ENCODE measurements at places on chromosomes 3 and 15. TPM values are rescaled to one million over a fixed set of nuclear protein-coding genes. Genes with fewer than 3 reads are reported as not detected.

- no peak for DNase-seq
These were observed 58.8 kb downstream of the RNF13 start for GRCh38 chr3:149871855-149872254.

DNA sequence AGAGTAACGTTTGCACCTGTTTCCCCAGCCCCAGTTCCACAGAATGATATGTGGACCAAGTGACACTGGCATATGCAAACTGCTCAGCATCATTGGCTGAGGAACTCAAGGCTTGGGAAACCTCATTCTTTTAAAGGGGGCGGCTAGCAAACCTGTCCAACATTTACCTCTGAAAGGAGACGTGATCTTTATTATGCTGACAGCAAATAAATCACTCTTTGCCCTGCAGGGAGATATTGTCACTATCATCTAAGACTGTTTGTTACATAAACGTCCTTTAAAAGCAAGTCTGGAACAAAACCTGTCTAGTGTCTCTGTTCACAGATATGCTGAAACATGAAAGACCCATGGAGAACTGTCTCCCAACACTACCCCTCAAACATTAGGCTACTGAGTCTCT lies 21.5 kb downstream of the CA12 start:
- DNase-seq: no peak

- no peak for DNase-seq
These were observed 20.8 kb downstream of the MED12L start for GRCh38 chr3:151106311-151106710.

GRCh38 chr15:55873024-55873720 lies 120.2 kb downstream of the NEDD4 start:
- peak; percentile 2 for DNase-seq

- peak; percentile 98 for DNase-seq
These were observed 156.8 kb downstream of the WNT5A start for GRCh38 chr3:55330355-55330754.

DNA sequence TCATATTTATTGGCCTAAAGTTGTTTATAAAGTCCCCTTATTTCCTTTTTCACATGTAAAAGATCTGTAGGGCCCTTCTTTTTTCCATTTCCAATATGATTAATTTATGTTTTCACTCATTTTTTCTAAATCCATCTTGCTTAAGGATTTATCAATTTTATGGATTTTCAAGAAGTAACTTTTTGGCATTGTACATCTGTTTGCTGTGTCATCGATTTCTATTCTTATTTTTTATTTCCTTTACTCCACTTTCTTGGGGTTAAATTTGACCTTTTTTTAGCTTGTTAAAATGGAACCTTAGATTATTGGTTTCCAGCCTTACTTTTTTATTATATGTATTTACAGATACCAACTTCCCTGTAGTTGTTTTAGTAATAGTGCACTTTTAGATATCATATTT lies 207.9 kb downstream of the LRTM1 start:
- no peak for DNase-seq

DNA sequence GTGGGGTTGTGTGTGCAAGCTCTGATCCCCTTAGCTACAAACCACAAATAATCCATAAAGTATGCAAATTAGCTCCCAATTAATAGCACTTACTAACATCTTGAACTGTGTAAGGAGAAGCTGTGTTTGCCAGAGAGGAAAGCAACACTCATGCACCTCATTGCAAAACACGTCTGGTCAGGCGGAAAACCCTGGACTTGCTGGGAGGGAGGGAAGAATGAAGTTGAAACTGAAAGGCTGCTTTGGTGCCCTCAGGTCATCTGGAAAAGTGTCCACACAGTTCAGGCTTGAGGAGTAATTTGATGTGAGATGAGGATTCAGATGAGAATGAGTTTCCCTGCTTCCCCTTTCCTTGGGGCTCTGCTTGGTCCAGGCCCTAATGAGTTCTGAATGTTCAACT lies 185.5 kb upstream of the ANKRD28 start:
- DNase-seq: peak; percentile 93

GRCh38 chr3:194446172-194446571 lies 40.6 kb downstream of the ATP13A3 start:
- no peak for DNase-seq

GRCh38 chr15:31104003-31104402 lies 2.5 kb upstream of the TRPM1 start:
- DNase-seq: no peak

GRCh38 chr3:146503461-146504202 lies 34.3 kb upstream of the PLSCR2 start:
- peak; percentile 89 for DNase-seq

DNA sequence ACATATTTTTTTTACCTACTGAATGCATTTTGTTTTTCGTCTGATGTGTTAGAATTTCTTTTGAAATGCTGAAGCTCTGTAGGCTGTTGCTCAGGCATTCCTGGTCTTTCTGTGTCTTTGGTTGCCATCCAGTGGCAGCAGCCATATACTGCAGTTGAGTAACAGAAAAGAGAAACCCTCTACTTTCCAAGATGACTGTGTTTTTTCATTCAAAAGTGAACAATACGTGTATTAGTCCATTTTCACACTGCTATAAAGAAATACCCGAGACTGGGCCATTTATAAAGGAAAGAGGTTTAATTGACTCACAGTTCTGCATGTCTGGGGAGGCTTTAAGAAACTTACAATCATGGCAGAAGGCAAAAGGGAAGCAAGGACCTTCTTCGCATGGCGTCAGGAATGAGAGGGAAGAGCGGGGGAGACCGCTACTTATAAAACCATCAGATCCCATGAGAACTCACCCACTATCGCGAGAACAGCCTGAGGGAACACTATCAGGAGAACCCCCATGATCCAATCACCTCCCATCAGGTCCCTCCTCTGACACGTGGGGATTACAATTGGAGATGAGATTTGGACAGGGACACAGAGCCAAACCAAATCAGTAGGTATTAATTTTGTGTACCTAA lies 4.7 kb upstream of the GOLGA8B start:
- DNase-seq: peak; percentile 90

DNA sequence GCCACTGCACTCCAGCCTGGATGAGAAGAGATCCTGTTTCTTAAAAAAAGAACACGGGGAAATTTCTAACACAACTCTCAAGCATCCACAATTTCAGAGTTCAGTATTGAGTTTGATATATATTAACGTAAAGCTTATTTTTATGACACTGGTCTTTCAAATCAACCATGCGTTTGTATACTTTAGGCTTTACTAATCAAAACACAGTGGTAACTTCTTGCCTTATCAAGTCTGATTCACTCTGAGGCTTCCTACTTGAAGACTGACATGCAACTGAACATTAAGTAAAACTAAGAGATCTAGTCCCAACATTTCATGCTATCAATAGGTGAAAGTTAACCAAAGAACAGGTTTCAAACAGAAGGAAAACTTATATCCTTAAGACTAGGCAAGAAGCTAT lies 46.7 kb downstream of the PRTG start:
- DNase-seq: no peak

GRCh38 chr3:62823461-62824050 lies 51.7 kb downstream of the CADPS start:
- no peak for DNase-seq

- DNase-seq: no peak
These were observed 514.8 kb downstream of the MECOM start for GRCh38 chr3:169148448-169149348.

- peak; percentile 83 for DNase-seq
These were observed 3.0 kb upstream of the SHC4 start for GRCh38 chr15:48966595-48967301.

- no peak for DNase-seq
These were observed 14.2 kb upstream of the MAGI1 start for GRCh38 chr3:66052721-66053549.

- peak; percentile 57 for DNase-seq
These were observed 26.5 kb upstream of the P2RY12 start for GRCh38 chr3:151410891-151411559.

- DNase-seq: peak; percentile 68
These were observed 3.0 kb upstream of the TJP1 start for GRCh38 chr15:29825227-29825626.

GRCh38 chr3:179046497-179047353 lies 24.9 kb downstream of the ZMAT3 start:
- DNase-seq: no peak

- no peak for DNase-seq
These were observed 511.9 kb downstream of the PYDC2 start for GRCh38 chr3:191972714-191973398.

DNA sequence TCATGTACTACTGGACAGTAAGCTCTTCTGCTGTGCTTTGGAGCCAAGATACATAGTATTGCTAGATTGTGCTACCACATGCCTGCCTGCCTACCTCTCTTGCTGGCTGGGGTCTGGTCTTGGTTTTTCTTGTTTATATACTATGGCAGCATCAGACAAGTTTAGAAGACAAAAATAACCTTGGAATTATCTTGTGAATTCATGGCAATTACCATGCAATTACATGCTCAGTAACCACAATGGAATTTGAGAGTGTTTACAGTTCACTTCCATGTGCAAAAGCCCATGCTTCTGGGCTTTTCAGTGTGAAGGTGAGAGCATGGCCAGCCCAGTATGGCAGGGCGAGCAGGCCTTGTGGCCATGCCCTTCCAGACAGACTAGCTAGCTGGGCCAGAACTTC lies 48.0 kb upstream of the C15orf61 start:
- peak; percentile 15 for DNase-seq

GRCh38 chr3:48468329-48468731 lies 21.8 kb downstream of the ATRIP start:
- DNase-seq: no peak

DNA sequence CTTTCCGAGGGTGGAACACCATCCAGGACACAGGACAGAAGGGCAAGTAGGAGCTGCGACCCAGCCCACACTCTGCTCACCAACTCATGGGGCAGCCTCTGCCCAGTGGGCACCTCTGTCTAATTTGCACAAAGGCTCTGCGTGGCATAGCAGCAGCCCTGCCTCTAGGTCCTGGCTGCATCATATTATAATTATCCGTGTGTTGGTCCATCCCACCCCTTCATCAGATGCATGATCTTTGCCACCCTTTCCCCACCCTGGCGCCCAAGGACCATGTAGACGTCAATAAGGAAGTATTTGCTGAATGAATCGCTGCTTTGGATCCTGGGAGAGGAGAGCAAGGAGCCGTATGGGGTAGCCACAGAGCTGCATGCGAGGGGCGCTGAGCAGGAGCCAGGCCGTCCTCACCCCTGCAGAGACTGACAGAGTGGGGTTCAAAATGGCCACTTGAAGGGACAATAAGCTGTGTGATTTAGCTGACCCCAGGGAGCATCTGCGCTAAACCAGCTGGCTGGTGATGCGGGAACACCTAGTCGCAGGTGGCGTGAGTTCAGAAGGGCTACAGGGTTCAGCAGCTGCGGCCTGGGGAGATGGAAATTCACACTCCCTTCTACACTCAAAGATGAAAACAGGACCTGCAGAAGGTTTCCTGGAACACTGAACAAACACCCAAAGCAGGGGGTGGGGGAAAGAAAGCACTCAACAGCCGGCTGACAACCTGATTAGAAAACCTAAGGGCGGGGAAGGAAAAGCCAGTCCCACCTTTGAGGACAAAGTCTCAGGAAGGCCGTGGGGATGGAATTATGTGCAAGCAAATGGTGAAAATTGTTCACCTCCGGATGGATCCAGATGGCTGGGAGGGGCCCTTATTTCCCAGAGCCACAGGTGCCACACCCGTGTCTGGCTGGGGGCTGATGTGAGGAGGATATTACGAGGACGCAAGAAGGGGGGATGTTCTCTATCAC lies 6.4 kb downstream of the MGLL start:
- no peak for DNase-seq

GRCh38 chr3:69201658-69202057 lies 79.3 kb upstream of the LMOD3 start:
- no peak for DNase-seq

GRCh38 chr3:37730383-37730782 lies 131.3 kb upstream of the CTDSPL start:
- DNase-seq: no peak

DNA sequence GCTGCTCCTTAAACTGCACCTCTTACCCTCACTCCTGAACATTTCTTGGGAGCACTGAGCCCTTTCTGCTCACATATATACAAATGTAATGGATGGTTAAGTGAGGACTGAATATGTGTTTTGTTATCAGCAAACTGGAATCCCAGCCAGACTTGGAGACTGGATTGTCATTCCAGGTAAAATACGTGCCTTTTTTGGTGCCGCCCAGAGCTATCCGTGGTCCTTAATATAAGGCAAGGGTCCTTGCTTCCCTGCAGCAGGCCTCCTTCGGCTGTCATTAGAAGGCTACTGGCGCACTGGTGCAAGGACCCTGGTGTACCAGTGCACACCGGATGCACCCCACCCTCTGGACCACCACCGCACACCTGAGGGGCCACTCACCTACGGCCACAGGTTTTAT lies 1.1 kb upstream of the GABRB3 start:
- DNase-seq: no peak

The PCSK6 gene
- 0.48 TPM for total RNA-seq

The CTSH gene
- 57.9 TPM for total RNA-seq

The HAPLN3 gene
- 18.4 TPM for total RNA-seq

The ARHGEF26 gene
- total RNA-seq: 3.3 TPM

The AGBL1 gene
- total RNA-seq: not detected

The SMARCC1 gene
- total RNA-seq: 38.7 TPM

The MYH15 gene
- 0.20 TPM for total RNA-seq

The C3orf85 gene
- not detected for total RNA-seq

The DUOX2 gene
- not detected for total RNA-seq

The XCR1 gene
- total RNA-seq: not detected

The HRH1 gene
- 22.6 TPM for total RNA-seq

The CSPG4 gene
- 31.4 TPM for total RNA-seq

The ARGFX gene
- total RNA-seq: not detected

The GREM1 gene
- total RNA-seq: 68.1 TPM
